ENCODE measurements at places on chromosomes 5 and 9.

DNA sequence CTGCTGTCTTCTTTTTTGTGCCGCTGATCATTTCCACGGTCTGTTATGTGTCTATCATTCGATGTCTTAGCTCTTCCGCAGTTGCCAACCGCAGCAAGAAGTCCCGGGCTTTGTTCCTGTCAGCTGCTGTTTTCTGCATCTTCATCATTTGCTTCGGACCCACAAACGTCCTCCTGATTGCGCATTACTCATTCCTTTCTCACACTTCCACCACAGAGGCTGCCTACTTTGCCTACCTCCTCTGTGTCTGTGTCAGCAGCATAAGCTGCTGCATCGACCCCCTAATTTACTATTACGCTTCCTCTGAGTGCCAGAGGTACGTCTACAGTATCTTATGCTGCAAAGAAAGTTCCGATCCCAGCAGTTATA lies 17.1 kb downstream of the F2R start:
- no peak for DNase-seq

DNA sequence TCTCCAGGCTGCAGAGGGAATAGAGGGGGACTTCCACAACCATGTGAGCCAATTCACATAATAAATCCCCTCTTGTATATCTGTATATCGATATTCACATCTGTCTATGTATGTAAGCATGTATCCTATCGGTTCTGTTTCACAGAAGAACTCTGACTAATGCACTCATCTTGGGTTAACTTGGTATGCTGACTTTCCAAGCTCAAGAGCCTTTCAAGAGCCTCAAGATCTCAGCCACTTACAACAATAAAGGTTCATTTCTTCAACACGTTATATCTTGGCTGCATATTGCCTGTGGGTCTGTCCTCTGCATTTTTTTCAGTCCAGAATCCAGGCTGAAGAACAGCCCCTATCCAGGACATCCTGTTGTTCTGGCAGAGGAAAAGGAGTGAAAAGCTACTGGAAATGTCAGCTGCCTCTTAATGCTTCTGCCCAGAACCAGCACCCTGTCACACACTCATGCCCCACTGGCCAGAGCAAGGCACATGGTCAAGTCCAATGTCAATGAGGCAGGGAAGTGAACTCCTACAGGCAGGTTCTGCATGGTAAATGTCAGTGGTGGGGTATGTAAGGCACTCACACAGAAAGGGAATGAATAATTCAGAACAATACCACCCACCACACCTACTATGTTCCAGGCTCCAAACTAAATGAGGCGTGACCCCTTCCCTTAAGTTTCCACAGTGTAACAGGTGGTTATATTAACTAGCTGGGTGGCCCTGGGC lies 91.6 kb upstream of the ICE1 start:
- no peak for DNase-seq

- DNase-seq: no peak
These were observed 330.8 kb downstream of the KDM4C start for GRCh38 chr9:7088611-7089010.

DNA sequence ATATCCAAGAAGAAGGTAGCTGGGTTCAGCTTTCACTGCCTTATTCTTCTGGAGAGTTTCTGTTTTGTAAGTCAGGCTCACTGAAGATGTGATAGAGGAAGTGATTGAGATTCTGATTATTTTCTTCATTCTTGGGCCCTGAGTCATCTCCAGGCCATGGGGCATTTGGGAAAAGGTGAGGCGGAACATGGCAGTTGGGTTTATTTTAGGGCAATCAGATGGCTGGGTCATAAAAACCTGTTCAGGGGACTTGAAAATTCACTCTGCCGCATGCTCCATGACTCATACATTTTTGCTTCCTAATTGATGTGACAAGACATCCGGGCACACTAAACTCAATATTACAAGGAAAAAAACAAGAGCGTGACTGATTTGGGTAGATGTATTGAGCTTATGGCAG lies 265.7 kb upstream of the KLF4 start:
- no peak for DNase-seq

DNA sequence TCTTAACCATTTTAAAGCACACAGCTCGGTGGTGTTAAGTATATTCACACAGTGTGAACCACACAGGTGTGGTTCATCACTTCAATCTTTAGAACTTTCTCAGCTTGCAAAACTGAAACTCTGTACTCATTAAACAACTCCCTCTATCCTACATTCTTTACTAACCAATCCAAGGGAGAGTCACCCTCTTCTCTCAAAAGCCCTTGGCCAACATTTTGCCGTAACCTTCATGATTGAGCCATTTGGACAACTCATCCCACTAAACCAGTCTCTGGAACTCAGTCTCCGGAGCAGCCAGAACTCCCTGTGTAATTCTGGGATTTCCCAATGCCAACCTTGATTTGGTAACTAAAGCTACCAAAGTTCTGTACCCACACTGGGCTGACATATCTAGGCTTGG lies 84.7 kb downstream of the TTC39B start:
- no peak for DNase-seq

DNA sequence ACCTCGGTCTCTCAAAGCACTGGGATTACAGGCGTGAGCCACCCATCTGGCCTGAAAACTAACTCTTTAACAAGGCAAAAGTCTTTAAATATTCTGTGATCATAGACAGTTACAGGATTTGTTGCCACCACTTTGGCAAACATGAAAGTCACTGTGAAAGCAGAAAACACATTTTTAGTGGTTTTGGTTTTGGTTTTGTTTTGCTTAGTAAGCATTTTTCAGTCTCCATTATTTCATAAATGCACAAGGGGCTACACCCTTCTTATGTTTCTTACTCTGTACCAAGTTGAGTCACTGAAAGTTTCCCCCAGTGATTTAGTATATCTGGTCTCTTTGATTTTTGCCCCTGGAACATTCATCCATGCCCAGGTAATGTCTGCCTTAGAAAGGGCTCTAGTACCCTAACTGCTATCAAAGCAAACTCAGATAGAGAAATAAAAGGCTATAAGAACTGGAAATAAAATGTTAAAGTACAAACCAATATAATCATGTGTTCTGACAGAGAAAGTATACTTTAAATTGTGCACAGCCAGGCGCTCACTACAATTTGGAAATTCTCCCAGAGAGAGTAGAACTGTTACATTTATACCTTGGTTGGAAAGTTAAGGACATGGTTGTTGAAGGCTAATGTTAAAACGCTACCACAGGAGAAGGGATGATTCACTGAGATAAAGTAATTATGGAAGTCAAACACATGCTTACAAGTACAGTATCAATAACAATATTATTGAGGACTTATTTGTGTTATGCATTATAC lies 1022.5 kb upstream of the DMAC1 start:
- DNase-seq: no peak

DNA sequence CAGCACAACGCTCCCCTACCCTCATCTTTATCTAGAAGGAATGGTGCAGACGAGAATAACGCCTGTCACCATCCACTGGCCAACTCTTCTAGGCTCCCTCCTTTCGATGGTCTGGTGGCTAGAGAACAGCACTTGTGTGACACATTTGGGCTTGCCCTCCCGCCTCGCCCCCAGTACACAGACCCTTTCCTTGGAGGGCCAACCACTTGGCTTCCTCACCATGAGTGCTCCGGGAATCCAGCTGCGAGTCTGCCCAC lies 1.4 kb downstream of the GNAQ start:
- no peak for DNase-seq

Measured in stimulated activated CD8-positive, alpha-beta memory T cell treated with anti-CD3 and anti-CD28 coated beads, Interleukin-12 subunit alpha, Interleukin-12 subunit beta, amount 100 ng/mL, for 1 hour (primary cell).